ENCODE measurements at places on chromosomes 2 and 18.
A peak's percentile ranks its signal among the peaks of the same experiment; 100 is the strongest.

- DNase-seq, result no peak
Measured at GRCh38 chr2:211463397-211463796, 907.0 kb downstream of the CPS1 start.

GRCh38 chr2:125959047-125959446 lies 696.9 kb upstream of the GYPC start:
- no peak for DNase-seq

GRCh38 chr2:150046211-150046610 lies 441.3 kb downstream of the RND3 start:
- peak; percentile 57 for DNase-seq

- peak; percentile 98 for DNase-seq
Measured at GRCh38 chr18:22503803-22504202, 86.1 kb upstream of the CTAGE1 start.

DNA sequence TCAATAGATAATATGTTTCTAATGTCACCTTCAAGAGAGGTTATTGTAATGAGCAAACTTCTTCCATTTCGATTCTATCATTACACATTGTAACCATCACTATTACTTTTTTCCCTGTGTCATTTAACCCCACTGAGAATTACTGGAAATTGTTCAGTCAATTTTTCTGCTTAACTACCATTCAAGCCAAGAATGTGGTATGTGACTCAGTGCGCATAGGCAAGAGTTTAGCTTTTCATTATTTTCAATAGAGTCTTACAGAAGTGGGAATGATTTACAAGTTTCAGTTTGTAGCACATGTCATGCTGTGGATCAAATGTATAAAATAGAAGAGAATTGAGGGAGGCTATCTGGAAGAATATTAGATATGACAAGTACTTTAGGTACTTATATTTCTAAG lies 34.3 kb upstream of the PIEZO2 start:
- no peak for DNase-seq

- no peak for DNase-seq
Measured at GRCh38 chr18:63297687-63298399, 21.7 kb downstream of the BCL2 start.

DNA sequence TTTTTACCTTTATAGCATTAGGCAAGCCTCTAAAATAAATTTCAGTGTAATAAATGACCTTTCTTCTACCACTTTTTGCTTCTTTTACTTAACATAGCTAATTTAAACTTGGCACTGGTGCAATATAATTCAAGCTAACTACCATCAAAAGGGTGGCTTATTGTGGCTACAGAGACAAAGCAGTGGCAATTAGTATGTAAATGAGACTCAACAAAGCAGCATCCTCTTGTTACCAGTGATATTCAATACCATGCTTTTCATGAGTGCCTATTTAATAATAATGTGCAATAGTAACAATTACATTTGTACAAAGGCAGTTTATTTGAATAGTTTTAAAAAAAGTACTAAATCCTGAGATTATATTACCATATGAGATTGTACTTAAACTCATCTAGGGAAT lies 93.4 kb downstream of the SOS1 start:
- DNase-seq, result no peak

DNA sequence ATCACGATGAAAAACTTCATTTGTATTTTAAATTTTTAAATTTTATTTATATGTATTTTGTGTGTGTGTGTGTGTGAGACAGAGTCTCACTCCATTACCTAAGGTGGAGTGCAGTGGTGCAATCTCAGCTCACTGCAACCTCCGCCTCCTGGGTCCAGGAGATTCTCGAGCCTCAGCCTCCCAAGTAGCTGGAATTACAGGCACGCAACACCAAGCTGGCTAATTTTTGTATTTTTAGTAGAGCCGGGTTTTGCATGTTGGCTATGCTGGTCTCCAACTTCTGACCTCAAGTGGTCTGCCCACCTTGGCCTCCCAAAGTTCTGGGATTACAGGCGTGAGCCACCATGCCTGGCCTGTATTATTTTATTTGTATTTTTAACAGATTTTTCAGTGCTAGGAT lies 45.8 kb upstream of the WIPF1 start:
- DNase-seq, result no peak

GRCh38 chr2:36403675-36404230 lies 48.2 kb downstream of the CRIM1 start:
- peak; percentile 52 for DNase-seq

DNA sequence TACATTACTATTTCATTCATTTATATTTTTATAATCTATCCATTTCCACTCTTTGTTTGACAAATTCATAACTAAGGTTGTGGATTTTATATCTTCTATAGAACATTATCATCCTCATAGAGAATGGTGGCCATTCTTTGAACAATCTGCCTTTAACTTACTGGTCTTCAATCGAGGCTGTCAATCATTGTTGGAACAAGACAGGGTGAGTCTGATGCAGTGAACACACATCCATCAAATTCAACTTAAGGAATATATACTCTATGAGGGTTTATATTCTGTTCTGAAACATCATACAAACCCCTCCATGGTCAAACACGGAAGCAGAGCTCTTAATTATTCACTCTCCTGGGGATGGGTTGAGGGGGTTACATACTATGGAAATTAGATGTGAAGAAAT lies 28.3 kb upstream of the KLF7 start:
- no peak for DNase-seq

GRCh38 chr2:97763176-97763845 lies 49.9 kb downstream of the ZAP70 start:
- no peak for DNase-seq

GRCh38 chr2:151841047-151841424 lies 12.8 kb upstream of the ARL5A start:
- DNase-seq, result no peak

DNA sequence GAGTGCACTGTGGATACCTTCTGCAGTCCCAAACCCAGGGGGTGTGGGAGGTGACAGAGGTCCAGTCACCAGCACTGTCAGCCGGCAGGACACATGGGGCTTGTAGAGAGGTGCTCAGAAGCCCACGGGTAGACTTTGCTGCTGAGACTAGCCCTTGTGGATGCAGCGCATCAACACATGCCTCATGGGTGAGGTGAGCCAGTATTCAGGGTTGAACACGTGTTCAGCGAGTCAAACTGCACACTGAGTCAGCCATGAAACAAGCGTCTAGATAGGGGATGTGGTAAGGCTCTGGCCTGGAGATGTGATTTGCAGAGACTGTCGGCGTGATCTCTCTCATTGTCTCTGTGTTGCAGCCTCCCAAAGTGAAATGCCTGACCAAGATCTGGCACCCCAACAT lies 35.8 kb upstream of the SCLY start:
- peak; percentile 39 for DNase-seq
